Activated CD4-positive, alpha-beta T cell treated with anti-CD3 and anti-CD28 coated beads, Interleukin-2, Interleukin-6, amounts not matched to agents 100 ng/mL and 50 ng/mL, durations not matched to agents 16 hours and 8 hours (primary cell): ENCODE measurements at places on chromosomes 7 and 10.

- peak; percentile 72 for DNase-seq
These were observed 7.1 kb downstream of the NUDT1 start for GRCh38 chr7:2248984-2249694.

- DNase-seq = no peak
These were observed 270.2 kb downstream of the FRMD4A start for GRCh38 chr10:14060320-14061070.

- DNase-seq = no peak
These were observed 40.9 kb downstream of the NSUN6 start for GRCh38 chr10:18610517-18610916.

GRCh38 chr10:2985729-2986232 lies 81.6 kb upstream of the PFKP start:
- DNase-seq = no peak

- DNase-seq = no peak
These were observed 33.2 kb downstream of the SPAM1 start for GRCh38 chr7:123958186-123958703.

- no peak for DNase-seq
These were observed 346.7 kb downstream of the NRG3 start for GRCh38 chr10:82221601-82222149.
